HEK293T (cell line): ENCODE measurements at places on chromosomes 1 and 21.

DNA sequence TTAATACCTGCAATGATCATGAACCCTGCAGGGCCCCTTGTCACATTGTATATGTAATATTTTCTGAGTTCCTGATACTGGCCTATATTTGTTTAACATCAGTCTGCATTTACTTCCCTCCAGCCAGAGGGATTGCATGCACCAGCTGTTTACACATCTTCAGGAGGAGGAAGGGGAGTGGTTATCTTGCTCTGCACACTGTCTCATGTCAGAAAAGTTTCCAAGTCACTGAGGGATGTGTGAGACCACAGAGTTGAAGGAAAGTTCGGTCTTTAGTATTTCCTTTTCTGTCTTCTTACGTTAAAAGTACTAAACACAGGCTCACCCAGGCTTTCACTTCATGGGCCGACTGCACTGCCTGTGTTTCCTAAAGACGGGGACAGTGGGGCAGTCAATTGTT lies 574.1 kb downstream of the LMO4 start:
- DNase-seq = no peak

DNA sequence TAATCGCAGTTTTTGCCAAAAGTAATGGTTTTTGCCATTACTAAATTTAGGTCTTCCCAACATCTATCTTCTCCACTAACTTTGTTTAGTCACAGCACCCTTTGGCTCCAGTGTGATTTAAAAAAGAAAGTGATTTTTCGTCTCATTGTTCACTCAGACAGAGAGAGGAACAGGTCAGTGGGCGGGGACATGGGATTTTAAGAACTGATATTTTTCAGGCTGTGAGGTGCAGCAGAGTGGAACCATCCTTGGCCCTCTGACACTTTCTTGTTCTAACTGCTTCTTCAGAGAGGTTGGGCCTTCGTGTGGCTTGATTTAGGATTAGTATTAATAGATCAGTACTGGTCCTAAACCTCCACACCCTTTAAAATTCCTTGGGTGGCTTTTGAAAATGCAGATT lies 38.8 kb downstream of the CASQ2 start:
- DNase-seq = no peak

DNA sequence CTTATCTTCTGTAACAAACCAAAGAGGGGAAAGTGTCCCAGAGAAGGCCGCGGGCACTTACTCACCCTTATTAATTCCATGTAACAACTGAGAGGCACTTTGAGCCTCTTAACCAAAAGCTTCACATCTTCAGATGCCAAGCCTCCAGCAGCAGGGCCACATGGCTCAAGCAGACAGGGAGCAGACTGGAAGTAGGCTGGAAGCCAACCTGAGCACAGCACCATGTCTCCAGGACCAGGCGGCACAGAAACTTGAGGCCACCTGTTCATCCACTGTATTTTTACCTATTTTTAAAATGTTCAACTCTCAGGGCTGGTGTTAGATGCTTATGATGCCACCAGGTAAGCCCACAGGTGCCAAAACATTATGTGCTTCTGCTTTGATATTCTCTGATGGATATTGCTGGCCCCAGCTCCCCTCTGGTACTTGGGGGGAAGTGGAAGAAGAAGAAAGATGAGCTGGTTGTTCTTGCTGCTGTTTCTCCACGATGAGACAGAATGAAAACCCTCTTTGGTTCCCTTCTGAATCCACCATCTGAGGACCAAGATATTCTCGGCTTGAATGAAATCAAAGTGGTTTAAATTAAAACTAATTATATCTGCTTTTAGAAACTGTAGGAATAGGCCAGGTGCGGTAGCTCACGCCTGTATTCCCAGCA lies 30.6 kb upstream of the SDE2 start:
- no peak for DNase-seq

GRCh38 chr1:33397994-33398393 lies 32.9 kb downstream of the PHC2 start:
- DNase-seq = no peak

DNA sequence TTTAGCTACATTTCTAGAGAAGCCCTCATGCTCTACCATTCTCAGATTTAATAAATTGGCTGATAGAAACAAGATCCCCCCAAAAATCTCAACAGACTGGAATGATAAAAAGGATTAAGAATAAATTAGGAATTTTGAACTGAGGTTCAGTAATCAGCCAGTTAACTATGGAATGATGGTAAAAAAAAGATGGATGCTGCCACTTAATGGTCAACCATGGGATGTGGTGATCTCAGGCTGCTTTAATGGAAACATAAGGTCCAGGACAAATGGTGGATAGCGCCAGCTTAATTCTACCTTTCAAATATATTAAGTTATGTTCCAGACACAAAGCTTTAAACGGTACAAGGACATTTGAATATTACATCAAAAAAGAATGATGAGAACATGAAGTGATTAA lies 49.9 kb downstream of the CCN1 start:
- DNase-seq = no peak

DNA sequence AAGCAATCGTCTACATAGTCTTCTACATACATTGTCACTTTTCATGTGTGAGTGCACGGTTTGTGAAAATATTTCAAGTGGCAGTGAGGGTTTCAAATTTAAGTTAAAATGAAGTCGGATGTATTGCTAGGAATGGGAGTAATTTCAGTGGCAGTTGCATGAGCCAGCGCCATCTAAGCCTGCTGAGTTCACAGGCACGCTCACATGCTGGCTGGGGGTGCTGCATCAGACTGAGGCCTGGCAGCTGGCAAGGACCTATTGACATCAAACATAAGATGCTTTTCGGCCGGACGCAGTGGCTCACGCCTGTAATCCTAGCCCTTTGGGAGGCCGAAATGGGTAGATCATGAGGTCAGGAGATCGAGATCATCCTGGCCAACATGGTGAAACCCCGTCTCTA lies 80.7 kb downstream of the UBE4B start:
- no peak for DNase-seq

DNA sequence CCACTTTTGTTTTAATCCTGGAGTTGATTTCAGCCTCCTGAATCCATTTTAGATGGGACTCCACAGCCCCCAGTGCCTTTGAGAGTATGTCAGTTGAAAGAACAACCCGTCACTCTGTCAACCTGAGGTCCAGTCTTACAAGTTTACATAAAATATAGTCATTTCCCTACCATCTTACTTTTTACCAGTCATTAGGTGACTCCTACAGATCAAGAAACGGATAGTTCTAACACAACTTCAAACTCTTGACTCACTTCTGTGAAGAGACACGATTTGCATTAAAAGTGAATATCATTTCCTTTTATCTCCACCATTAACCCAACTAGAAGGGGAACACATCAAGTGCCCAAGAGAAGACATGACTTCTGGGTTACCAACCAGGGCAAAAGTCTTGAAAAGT lies 147.1 kb downstream of the NTPCR start:
- no peak for DNase-seq

GRCh38 chr1:181079382-181079781 lies 9.1 kb upstream of the IER5 start:
- no peak for DNase-seq

- DNase-seq = no peak
Measured at GRCh38 chr1:117596023-117596720, 9.7 kb upstream of the TENT5C start.

GRCh38 chr1:16921391-16922185 lies at the start of gene CROCC:
Gene CROCC (plus strand): TSS chr1:16921931. CDS start chr1:16922019, 88 bp downstream.
- DNase-seq = no peak

GRCh38 chr1:92447033-92447681 lies 39.6 kb downstream of the GFI1 start:
- DNase-seq = no peak

GRCh38 chr1:110630839-110631663 lies 24.9 kb upstream of the KCNA2 start:
- DNase-seq = peak; percentile 91

- DNase-seq = peak; percentile 81
Measured at GRCh38 chr1:226002667-226003501, 3.7 kb upstream of the SDE2 start.

- no peak for DNase-seq
Measured at GRCh38 chr1:39431927-39432326, 59.5 kb upstream of the BMP8A start.

GRCh38 chr21:20652846-20653245 lies 345.4 kb upstream of the NCAM2 start:
- no peak for DNase-seq

DNA sequence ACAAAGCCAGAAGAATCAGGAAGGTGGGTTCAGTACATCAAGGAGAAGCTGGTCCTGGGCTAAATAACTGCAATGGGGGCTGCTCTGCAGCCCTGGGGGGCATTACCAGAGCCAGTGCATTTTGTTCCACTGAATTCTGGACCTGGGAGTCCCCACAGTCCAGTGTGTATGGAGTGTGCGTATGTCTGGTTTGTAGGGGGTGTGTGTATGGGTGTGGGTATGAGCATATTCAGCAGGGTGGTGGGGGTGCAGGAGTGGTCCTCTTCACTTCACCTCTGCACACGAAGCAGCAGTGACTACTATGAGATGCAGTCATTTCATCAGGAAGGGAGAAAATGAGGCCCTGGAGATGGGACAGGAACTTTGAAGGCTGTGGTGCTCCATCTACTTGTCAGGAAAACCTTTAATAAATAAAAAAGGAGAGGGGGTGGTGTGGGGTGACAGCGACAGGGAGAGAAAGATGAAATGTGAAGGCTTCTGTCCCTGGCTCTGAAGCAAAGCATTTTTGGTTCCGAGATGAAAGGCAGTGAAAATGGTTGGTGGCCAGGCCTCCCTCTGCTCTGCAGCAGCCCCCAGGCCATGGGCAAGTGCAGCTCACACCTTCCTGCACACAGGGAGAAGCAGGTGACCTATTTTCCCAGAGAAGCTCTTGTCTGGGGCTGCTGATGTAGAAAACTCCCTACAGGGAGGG lies 121.5 kb upstream of the CACHD1 start:
- DNase-seq = no peak

DNA sequence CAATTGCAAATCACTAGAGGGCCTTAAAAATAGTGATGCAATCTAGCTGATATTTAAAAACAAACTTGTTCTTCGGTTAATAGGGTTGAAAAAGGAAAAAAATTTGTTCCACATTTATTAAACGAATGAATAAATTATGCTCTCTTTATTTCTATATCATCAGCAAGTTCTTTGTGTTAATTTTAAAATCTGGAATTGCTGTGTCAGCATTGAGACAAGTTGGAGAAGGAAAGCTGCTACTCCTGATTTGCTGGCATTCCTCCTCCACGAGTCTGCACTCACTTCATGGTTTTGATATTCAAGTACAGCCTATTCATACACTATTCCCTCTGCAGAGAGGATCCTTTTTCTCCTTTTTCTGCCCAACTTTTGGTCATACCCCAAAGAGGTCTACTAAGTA lies 117.6 kb downstream of the MRPL39 start:
- no peak for DNase-seq

GRCh38 chr1:94797291-94797690 lies 22.9 kb upstream of the SLC44A3 start:
- no peak for DNase-seq

DNA sequence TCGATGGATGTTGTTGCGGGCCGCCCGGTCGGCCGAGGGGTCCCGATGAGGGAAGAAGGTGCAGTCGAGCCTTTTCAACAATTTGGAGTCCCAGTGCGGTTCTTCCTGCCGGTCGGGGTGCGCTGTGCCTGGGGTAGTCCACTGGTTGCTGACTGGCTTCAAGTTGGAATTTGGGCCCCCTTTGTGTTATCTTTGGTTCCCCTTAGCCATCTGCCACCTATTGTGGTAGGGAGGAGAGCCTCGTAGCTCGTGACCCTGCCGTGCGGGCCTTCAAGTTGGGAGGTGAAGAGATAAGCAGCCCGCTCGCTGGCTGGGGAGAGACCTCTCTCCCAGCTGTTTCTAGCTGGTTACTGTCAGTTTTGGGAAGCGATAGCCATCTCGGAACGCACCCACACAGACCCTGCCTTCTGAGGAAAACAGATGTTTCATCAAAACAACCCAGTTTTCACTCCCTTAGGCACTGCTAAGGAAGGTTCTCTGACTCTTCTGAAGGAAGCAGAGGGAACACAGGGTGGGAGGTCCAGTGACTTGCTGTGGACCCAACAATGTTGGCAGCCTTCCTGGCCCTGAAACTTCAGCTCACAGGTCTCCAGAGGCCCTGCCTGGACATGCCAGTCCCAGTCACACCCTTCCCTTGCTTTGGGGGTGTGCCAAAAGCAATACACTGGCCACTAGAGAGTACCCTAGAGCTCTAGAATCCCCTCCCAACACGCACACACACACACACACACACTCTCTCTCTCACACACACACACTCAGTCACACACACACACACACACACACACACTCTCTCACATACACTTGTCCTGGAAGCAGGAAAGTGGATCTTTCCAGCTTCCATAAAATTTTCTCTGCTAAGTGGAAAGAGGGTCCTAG lies 1.0 kb downstream of the BTG2 start:
- DNase-seq = no peak

DNA sequence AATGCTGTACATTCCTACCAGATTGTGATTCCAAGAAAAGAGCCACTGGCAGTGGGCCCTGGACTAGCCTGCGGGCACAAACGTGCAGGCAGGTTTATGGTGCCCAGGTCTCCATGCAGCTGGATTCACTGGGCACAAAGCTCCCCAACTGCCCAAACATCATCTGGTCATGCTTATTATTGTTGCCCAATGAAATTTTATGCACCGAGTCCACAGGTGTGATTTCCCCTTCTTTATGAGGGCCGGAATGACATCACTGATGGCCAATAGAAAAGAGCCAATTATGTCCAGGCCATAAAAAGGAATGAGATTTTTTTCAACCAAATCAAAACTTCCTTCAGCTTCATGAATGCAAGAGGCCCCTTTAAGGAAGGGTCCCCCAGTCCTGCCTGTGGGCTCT lies 66.2 kb downstream of the ERI3 start:
- no peak for DNase-seq

- DNase-seq = no peak
Measured at GRCh38 chr1:245046315-245046714, 108.5 kb upstream of the KIF26B start.

DNA sequence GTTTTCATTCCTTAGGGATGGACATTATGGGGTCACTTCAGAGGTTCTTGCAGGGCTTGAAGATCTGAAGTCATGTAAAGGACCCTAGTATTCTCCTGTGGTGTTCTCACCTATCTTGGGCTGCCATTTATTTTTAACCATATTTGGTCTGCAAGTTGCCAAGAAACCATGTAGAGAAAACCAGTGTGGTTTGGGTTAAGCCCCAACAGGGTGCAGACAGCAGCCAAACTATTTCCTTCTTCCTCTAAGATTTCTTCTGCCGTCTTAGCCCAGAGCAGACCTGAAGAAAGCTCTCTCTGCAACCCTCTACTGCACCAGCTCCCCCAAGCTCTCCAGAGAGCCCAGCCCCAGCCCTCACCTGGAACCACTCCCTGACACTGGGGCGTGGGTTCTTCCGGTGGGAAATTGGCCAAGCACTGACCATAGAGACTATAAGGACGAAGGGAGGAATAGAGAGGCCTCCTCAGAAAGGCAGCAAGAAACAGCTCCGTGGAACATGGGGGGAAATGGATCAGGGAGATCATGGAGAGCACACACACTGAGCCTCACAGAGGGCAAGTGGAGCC lies 136.6 kb downstream of the SYF2 start:
- no peak for DNase-seq
